ENCODE measurements at places on chromosomes 1 and 21.

GRCh38 chr1:34444516-34444915, 267.8 kb downstream of the C1orf94 start:
- no peak for DNase-seq

DNA sequence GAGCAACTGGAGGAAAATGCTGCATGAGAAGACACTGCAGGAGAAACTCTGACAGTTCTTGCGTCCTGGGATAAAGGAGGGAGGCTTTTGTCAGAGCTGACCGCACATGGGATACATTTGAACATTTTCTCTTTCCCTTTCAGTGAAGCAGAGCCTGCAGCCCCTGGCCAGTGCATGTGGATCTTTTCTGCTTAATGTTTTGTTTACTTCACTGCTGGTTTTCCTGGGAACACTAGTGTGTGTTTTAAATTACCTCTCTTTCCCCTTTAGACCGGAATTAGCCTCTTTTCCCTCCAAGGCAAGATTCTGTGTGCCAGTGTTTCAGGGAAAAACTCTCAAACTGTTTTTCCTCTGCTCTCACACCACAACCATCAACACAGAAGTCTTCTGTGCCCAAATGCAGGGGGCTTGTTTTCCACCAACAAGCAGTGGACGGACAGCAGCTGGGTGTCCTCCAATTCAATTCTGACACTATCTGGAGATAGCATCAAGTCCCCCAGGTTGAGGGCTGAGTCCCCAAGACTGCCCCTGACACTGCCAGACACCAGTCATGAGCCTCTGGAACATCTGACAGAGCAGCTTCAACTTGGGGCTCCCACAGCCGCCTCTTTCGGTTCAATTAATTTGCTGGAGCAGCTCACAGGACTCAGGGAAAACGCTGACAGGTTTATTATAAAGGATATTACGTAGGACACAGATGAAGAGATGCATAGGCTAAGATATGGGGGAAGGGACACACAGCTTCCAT, 136.2 kb downstream of the RHOU start:
- no peak for DNase-seq

DNA sequence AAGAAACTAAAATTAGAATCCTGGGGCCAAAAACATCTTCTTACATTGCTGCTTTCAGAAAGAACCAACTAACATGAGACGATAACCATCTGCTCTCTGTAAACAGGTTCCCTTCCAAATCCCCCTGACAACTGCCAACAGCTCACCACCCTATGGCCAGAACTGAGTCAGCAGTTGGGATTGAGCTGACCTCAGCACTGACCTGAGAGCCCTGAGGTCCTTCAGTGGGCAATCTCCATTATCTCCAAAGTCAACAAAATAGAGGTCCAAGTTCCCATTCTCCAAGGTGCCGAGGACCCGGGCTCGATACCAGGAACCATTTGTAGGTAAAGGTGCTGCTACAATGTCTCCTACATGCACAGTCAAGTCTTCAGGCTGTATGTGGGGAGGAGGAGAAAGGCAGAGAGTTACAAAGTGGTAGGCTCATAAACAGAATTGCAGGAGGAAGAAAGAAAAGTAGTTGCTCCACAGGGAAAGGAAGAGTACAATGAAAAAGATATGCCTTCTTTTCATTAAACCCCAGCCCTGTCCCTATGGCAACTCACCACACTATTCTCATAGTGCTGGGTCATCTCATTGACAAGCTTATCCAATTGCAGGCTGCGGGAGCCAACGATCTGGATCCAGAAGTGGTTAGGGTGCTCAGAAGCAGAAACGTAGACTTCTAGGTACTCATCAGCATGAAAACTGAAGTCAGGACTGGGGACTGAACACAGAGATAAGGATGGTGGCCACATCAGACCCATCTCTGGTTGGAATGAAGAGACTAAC, 12.8 kb upstream of the MRPL9 start:
- no peak for DNase-seq

GRCh38 chr1:18761948-18762840, 97.3 kb downstream of the TAS1R2 start:
- no peak for DNase-seq

DNA sequence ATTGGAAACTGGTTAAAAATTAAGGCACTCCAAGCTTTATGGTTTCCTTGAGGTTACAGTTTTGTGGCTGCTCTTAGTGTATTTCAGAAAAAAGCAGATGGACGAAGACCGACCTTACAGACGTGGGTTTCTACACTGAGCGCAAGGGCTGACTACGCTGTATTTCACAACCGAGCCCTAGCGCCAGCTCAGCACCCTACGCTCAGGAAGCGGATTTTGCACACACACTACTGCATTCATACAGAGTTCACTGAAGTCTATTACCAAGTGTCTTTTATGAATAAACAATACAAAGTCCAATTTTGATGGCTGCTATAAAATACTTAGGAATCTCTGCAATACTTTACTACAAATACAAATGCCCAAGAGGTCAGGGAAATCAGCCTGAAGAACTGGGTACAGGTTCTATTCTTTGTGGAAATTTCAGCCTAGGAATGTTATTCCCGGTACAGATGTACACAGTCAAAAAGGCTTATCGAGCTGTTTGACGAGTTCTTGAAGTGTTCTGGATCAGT, 23.8 kb downstream of the PTTG1IP start:
- no peak for DNase-seq
